ENCODE measurements at places on chromosomes 3 and 15.

GRCh38 chr3:37082317-37082716 is 89.0 kb downstream of the MLH1 start:
- DNase-seq = no peak

DNA sequence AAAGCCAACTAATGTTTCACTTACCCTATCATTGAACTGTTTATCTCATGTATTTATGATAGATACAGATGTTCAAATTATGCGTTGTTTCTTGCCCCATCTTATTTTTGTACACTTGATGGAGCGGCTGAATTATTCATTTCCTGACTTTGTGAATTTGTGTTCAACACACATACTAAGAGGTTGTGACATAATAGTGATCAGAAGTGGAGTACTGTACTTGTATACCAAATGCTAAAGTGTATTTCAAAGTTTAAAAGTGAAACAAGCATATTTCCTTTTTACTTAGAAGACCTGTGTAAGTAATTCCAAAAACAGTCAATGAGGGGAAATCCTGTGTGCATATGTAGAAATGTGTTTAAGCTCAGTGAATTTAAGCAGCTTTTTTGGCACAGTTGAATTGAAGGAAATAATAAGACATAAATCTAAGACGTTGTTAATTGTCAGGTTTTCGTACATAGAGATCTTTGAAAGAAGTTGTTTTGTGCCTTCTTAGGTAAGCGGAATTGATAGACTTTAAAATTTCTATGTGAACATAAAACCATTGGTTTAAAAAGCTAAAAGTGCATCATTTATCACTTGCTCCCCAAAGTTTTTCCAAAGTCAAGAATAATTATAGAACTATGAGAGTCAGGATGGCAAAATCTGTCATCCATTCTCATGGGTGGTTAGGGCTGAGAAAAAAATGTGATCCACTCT is 1.9 kb downstream of the NFKBIZ start:
- DNase-seq = no peak

DNA sequence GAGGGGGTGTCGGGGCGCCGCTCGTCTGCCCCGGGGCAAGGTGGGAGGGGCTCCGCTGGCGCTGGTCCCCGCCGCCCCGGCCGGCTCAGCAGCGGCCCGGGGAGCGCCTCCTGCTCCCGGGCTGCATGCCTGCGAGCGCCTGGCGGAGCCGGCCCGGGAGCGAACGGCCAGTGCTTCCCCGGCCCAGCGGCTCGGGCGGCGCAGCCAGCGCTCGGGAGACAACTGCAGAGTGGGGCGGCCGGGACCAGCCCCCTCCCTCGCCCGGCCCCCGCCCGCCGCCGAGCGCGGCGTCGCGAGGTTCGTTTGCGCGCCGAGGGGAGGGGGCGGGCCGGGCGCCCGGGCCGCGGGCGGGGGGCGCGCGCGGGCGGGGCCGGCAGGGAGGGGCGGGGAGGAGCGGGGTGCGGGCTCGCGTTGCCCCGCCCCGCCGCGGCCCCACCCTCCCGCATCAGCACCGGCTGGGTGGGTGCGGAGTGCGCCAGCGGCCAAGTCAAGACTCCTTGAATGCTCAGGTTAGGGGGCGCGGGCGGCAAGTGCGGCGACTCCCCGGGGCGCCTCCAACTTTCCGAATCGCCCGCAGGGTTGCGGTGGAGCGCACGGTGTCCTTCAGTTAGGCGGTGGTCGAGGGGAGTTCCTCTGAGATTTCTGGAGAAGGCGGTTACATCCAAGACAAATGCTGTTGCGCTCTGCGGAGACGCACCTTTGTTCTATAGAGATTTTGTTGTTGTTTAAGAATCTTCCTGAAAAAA is at the start of gene RGMA:
Gene RGMA, minus strand, starts transcription at position 231 of the 746 bp plus-strand sequence. CDS start 279 bp downstream, outside the sequence.
- no peak for DNase-seq

GRCh38 chr3:177065285-177066033 is 131.8 kb downstream of the TBL1XR1 start:
- DNase-seq = no peak

- no peak for DNase-seq
Measured at GRCh38 chr3:111923806-111924205, 55.0 kb upstream of the ABHD10 start.

DNA sequence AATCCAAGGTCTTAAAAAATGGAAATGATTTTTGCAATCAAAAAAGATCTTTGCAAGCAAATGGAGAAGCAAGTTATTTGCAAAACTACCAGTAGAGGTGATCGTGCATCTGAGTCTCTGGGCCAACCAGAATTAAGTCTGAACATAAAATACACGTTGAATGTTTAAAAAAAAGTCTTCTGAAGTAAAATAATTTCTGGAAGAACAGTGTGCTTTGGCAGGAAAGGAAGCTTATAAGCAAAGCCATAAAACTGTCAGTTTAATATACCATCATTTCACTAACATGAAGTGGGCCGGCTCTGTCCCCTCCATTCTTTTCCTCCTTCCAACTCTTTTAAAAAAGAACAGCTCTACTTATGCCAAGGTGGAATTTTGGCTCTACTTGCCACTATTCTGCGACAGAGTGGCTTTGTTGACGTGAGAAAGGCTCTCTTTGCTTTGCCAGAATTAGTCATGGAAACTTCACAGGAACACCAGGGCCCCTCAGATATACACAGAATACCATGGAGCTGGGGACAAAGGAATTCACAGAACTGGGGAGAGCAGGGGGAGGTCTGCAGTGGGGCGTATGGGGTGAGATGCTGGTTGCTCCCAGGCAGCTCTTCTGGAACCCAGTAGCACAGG is 29.8 kb downstream of the FSTL1 start:
- DNase-seq = no peak

GRCh38 chr15:67836134-67836455 is 3.8 kb downstream of the RNU6-1 start:
- DNase-seq = no peak

DNA sequence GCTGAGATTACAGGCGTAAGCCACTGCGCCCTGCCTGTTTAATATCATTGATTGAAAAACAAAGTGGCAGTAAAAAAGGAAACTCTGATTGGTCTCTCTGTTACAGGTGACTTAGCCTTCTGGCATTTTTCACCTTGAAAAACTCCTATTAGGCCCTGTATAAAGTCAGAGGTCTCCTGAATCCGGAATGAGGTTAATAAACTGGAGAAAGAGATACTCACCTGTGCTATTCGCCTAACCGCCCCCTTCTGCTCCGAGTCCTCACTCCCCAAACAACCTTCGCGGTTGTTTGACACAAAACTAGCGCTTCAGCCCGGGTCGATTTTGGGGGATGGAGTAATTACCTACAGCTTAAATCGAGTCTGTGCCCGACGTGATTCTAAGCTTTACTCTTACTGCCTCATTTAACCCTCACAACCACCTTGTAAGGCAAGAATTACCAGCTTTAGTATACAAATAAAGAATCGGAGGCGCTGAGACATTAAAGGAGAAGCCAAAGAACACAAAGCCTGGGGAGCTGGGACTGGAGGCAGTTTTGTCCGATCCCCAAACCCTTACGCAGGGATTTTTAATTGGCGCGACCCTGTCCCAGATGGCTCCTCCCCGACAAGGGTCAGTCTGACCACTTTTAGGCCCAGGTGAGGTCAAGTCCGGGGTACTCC is 441 bp downstream of the CEP70 start:
- DNase-seq = no peak

GRCh38 chr3:8147711-8148110 is 353.9 kb upstream of the LMCD1 start:
- DNase-seq = no peak

DNA sequence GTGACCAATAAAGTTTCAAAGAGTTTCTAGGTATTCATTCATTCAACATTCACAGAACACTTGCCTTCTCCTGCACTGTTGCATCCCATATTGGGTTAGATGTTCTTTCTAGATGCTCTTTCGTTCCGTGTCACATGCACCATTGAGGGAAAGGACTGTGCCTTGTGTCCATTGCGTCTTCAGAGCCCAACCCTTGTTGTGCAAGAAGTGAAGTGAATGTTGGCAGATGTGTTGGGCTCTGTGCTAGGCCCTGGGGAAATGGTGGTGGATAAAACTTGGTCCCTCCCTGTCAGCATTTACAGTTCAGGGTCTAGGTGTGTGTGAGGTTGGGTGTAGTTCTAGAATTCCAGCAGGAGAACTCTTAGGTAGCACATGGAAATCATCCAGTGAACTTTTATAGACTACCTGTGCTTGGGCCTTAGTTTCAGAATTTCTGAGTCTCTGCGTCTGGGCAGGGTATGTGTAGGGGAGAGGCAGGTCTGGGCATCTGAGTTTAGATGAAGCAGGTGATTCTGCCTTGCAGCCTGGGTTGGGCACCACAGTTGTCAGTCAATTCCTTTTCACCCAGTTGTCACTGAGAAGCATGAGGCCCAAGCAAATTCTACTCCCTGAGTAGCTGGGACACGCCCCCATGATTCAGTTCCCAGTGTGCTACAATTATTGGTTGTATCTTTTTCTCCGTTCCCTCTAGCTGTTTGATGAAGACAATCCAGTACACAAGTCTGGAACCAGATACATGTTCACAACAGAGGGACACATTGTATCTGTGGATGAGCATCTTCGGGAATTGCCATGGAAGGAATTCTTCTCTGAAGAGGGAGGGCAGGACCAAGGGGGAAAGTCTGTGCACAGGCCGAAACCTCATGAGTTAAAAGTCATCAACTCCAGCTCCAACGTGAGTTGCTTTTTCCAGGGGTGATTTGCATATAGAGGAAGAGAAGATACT is 25.4 kb downstream of the EDEM1 start:
- DNase-seq = no peak

GRCh38 chr15:86399041-86399954 is 319.6 kb downstream of the AGBL1 start:
- no peak for DNase-seq

DNA sequence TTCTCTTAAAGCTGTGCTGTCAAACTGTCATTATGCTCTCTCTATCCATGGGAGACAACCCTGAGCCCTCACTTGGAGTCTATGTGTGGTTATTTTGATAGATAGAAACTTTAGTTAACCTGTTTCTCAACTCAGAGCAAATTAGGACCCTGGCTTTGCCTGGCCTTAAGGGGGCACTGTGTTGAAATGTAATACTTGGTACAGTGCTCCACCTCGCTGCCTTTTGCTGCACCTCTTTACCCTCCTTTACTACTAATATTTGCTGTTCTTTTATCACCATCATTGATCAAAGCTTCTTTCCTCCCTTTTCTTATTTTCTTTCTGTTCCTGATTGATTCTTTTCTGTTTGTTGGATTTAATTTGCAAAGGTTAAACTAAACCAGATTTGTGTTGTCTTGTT is 34.3 kb downstream of the STT3B start:
- no peak for DNase-seq

DNA sequence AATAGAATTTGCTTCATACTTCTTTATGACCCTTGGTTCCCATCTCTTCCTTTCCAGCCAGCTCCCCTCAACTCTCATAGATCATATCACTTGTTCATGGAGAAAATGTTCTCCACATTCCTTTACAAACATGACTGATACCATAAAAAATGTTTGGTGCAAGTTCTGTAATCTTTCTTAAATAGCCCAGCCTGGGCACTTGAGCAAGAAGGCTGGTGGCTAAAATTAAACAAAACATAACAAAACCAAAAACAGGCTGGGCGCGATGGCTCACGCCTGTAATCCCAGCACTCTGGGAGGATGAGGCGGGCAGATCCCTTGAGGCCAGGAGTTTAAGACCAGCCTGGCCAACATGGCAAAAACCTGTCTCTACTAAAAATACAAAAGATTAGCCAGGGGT is 8.9 kb upstream of the POLR2M start:
- DNase-seq = no peak

- DNase-seq = no peak
Measured at GRCh38 chr3:39806820-39807219, 2.6 kb upstream of the MYRIP start.

GRCh38 chr3:65729973-65730372 is 308.7 kb downstream of the MAGI1 start:
- no peak for DNase-seq

GRCh38 chr3:119401069-119401468 is 62.3 kb downstream of the TMEM39A start:
- DNase-seq = no peak

GRCh38 chr3:195911946-195912270 is 3.6 kb upstream of the TNK2 start:
- DNase-seq = no peak

- DNase-seq = no peak
Measured at GRCh38 chr15:39936187-39936586, 2.3 kb downstream of the EIF2AK4 start.

Measured in KBM-7 (cell line).